ENCODE measurements at places on chromosomes 5 and 9. TPM values are rescaled to one million over a fixed set of nuclear protein-coding genes. Genes with fewer than 3 reads are reported as not detected.

- peaks cover 18% of the 10 kb centered on the region for H3K36me3 ChIP-seq
- no peaks in the 10 kb centered on the region for H3K27me3 ChIP-seq
- H3K4me3 ChIP-seq = no peak overlapping the region
- no peak for DNase-seq
- peaks cover 16% of the 10 kb centered on the region for H3K4me1 ChIP-seq
Observed at GRCh38 chr9:127455324-127455992, 4.1 kb downstream of the LRSAM1 start.

DNA sequence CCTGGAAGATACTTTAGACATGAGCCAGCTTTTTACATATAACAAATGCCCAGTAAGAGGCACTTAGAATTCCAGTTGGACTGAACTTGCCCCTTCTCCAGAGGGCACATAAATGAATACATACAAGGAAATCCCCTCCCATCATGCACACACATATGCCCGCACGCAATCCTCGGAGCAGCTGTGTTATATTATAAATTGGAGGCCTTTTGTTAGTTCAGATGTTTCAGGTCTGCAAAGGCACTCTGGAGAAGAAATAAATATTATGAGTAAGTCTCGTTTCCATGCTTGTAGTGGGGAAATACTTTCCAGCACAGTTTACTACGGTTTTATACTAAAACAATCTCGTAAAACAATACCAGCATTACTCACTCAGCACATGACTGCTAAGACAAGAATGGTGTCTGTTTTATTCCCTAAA is 17.6 kb upstream of the MUSK start:
- H3K4me3 ChIP-seq = no peak overlapping the region
- no peaks in the 10 kb centered on the region for H3K27me3 ChIP-seq
- H3K36me3 ChIP-seq = no peaks in the 10 kb centered on the region
- H3K4me1 ChIP-seq = peaks cover 50% of the 10 kb centered on the region

- H3K27ac ChIP-seq = no peak overlapping the region
- peaks cover 6% of the 10 kb centered on the region for H3K27me3 ChIP-seq
- no peak overlapping the region for H3K4me3 ChIP-seq
- H3K4me1 ChIP-seq = no peaks in the 10 kb centered on the region
- no peaks in the 10 kb centered on the region for H3K36me3 ChIP-seq
Observed at GRCh38 chr9:135216236-135216635, 128.8 kb downstream of the OLFM1 start.

- H3K27ac ChIP-seq = peak overlapping the region; percentile 89
- H3K27me3 ChIP-seq = no peaks in the 10 kb centered on the region
- peaks cover 61% of the 10 kb centered on the region for H3K4me1 ChIP-seq
- DNase-seq = no peak
Observed at GRCh38 chr5:219991-220390, 1.9 kb downstream of the SDHA start.

- H3K36me3 ChIP-seq = no peaks in the 10 kb centered on the region
- H3K4me3 ChIP-seq = no peak overlapping the region
- H3K27me3 ChIP-seq = no peaks in the 10 kb centered on the region
Observed at GRCh38 chr5:133041910-133042309, 9.9 kb upstream of the HSPA4 start.

GRCh38 chr5:124649491-124650146 is 96.8 kb downstream of the ZNF608 start:
- H3K27me3 ChIP-seq = no peaks in the 10 kb centered on the region
- H3K36me3 ChIP-seq = peaks cover 32% of the 10 kb centered on the region
- peak overlapping the region; percentile 83 for H3K27ac ChIP-seq
- H3K4me1 ChIP-seq = peaks cover 4% of the 10 kb centered on the region
- DNase-seq = no peak
- peak overlapping the region; percentile 22 for H3K4me3 ChIP-seq

Gene MEF2C
- 9.9 TPM for total RNA-seq

GRCh38 chr5:177131352-177132135 is 2.0 kb upstream of the NSD1 start:
- peaks cover 11% of the 10 kb centered on the region for H3K36me3 ChIP-seq
- DNase-seq = no peak
- peak overlapping the region; percentile 2 for H3K4me3 ChIP-seq
- H3K27me3 ChIP-seq = no peaks in the 10 kb centered on the region
- H3K4me1 ChIP-seq = peaks cover 24% of the 10 kb centered on the region
- peak overlapping the region; percentile 67 for H3K27ac ChIP-seq

- no peak for DNase-seq
- peaks cover 6% of the 10 kb centered on the region for H3K4me1 ChIP-seq
- H3K4me3 ChIP-seq = no peak overlapping the region
- H3K36me3 ChIP-seq = no peaks in the 10 kb centered on the region
- H3K27ac ChIP-seq = no peak overlapping the region
- H3K27me3 ChIP-seq = no peaks in the 10 kb centered on the region
Observed at GRCh38 chr9:100492952-100493351, 20.0 kb downstream of the TMEFF1 start.

Gene MATR3
- total RNA-seq = 216 TPM

Measured in osteocyte (in vitro differentiated cells).